Activated naive CD8-positive, alpha-beta T cell treated with anti-CD3 and anti-CD28 coated beads, Interleukin-2, amount 10 ng/mL, durations not matched to agents 7 days and 5 days (primary cell): ENCODE measurements at places on chromosomes 12 and 14. TPM values are rescaled to one million over a fixed set of nuclear protein-coding genes. Genes with fewer than 3 reads are reported as not detected.
A peak's percentile ranks its signal among the peaks of the same experiment; 100 is the strongest.

DNA sequence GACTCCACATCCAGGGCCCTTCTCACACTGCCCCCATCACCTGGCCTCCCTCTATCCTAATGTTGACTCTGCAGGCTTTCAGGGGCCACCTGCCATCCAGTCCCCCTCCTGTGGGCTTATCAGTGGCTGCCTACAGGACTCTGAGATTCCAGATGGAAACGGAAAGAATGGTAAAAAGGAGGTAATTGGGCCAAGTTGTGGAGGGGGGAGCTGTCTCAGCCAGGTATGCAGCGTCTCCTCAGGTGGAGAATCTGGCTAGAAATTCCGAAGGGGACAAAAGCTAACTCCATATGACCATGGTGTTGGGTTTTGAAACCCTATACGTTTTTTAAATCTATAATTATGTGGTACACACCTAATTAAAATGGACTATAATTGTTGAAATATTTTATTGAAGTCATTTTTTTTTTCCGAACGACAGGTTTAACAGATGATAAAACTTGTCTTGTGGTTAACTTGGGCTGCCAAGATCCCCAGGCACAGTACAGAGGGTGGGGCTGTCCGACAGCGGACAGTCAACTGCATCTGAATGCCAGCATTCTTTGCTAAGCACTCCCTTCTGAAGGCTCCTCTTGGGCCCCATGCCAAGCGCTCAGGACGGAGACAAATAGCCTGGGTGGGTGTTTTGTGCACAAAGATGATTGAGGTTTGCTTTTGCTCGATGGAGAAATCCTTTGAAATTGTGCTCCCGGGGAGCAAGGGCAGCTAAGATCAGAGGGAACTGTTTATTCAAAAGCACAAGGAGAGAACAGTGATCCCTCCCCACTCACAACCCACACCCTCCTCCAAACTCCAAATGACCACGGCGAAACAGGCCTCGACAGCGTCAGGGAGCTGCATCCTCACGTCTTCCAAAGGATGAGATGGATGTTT lies 365.6 kb downstream of the BCL11B start:
- no peak for DNase-seq

- no peak for DNase-seq
These were observed 20.2 kb upstream of the MLEC start for GRCh38 chr12:120666571-120667390.

DNA sequence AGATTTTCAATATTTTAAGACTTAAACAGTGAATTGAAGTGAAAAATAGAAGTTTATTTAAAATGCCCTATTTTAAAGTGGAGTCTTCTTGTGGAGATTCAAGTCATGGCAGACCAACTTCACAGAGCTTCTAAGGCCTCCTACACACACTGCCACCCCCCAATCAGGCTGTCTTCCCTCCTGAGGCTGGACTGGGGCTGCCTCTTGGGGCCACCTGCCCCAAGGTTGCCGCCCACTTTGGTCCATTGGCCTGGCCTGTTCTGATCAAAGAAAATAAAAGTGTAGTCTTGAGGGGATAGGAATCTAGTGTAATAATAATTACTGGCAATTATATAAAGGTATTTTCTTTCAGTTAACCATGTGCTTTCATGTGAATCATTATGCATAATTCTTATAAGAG lies 1.3 kb downstream of the GOLT1B start:
- DNase-seq: no peak

- DNase-seq: peak; percentile 43
These were observed 11.5 kb upstream of the HELB start for GRCh38 chr12:66290716-66291200.

DNA sequence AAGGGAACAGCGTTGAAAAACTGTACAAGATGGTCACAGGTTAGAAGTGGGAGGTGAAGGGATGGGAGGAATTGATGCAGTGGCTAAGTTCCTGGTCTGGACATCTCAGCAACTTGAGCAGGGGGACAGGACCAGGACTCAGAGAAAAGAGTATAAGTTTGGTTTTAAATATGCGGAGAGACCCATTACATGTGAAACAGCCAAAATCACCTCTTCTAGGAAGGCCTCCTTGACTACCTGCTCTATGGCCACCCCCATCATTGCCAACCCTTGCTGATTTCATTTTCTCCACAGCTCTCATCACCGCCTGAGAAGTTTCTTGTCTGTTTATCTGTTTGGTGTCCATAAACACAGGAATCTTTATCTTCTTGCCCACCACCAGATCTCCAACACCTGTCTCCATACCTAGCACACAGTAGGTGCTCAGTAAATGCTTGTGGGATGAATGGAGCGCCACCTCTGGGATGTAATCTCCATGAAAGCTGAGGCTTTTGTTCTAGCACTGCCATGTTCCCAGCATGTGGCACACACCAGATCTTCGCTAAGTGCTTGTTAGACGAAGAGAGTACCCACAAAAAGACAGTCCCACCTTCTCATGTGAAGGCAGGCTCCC lies 11.2 kb upstream of the PHETA1 start:
- no peak for DNase-seq

DNA sequence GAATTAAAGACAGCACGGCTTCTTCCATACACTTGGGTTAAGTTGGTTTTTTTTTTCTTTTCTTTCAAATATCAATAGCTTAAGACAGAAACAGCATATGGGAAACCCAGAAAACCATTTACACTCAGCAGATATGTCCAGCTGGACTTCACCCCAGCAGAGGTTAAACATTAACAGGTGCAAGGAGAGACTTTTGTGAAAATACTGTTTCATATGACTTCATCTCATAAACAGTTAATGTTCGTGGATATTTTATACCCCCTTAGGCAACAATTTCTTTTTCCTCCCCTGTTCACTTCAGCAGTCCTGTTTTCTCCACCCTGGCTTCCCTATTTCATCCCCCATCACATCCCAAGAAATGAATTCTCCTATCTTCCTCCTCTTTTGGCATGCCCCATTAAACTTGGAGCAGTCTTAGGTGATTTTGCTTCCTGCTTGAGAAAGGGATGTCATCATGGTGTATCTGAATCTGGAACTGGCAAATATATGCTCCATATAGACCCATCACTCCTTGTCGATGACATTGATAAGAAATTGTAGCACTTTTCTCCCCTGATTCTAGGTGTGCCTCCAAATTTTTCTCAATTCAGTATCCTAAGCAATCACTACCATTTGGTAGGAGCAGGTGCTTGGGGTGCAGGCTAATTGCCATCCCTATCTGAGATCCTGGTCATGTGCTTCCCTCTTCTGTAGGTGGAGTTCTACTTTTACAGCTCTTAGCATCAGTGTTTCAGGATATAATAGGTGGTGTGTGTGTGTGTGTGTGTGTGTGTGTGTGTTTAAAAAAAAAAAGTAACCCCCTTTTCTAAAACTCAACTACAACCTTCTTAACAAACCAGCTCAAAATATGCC lies 67.9 kb downstream of the BMP4 start:
- no peak for DNase-seq

DNA sequence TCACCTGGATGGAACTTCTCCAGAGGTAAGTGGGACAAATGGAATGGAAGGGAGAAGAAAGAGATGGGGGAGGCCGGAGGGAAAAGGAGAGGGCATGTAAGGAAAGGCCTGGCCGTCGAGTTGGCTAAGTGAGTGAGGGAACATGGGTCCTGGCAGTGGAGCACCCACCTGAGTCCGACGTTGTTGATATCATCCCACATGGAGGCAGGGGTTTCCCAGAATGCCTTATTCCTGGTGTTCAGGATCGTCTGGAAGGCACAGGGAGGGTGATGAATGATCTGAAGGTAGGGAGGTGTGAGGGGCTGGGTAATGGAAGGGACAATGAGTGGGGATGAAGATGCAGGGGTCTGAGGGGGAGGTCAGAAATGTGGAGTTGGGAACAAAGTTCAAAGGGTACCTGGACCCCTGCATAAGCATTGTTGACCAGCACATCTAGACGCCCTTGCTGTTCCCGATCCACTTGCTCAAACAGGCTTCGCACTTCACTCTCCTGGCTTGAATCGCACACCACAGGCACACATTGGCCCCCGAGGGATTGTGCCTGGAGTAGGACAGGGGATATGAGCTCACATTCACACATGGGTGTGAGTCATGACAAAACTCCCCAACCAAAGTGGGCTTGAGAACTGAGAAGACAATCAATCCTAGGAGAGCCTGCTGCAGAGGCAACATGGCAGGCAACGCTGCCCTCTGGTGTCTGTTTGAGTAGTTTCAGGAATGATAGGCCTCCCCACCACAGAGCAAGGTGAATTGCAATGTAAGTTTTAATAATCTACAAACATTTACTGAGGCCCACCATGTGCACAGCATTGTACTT lies 3.0 kb downstream of the DHRS1 start:
- peak; percentile 66 for DNase-seq

- no peak for DNase-seq
These were observed 43.9 kb downstream of the RAB35 start for GRCh38 chr12:120072472-120073249.

The PPFIA2 gene
- not detected for total RNA-seq

The TSPAN11 gene
- total RNA-seq: not detected
